ENCODE measurements at places on chromosomes 1 and 21.

DNA sequence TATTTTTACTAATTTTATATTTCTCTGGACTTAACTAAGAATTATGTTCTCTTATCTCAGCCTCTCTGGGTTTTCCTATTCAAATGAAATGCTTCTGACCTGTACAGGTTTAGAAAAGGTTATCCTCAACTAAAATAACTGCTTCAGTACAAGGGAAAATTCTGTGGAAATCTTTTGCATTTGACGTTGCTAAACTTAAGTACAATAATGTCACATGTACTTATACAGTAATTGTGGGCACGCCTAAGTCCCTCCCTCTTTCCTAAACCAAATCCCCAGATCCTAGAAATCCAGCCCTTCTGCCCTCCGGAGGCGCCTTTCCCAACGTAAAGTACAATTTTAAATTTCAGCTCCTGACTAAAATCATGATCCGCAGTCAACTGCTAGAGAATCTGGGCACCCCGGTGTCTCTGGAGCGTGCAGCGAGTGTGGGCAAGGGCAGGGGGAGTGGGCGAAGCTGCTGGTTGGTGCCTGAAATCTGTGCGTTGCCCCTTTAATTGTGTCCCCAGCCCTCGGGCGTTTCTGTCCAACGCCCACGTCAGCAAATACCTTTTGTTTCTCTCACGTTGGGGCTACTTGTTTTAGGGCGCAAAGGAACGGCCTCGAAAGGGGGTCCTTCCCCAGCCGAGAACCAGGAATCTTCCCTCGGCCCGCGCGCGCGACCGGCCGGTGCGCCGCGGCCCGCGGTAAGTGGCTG is at the start of gene ZBTB8A:
TSS of gene ZBTB8A (plus strand) at position 541 of the 697 bp plus-strand sequence. CDS start 53,505 bp downstream, outside the sequence.
- H3K27ac ChIP-seq = peak within 1 kb of the TSS; percentile 87
- peak within 1 kb of the TSS; percentile 61 for H3K4me3 ChIP-seq
- no peaks in the 10 kb centered on the region for H3K27me3 ChIP-seq
- no peaks in the 10 kb centered on the region for H3K36me3 ChIP-seq

GRCh38 chr21:42614811-42615351 is 38.5 kb upstream of the PDE9A start:
- DNase-seq = peak; percentile 4
- no peak overlapping the region for H3K27ac ChIP-seq
- no peaks in the 10 kb centered on the region for H3K4me1 ChIP-seq
- no peaks in the 10 kb centered on the region for H3K36me3 ChIP-seq
- no peaks in the 10 kb centered on the region for H3K27me3 ChIP-seq

- DNase-seq = no peak
- H3K36me3 ChIP-seq = no peaks in the 10 kb centered on the region
- H3K27me3 ChIP-seq = no peaks in the 10 kb centered on the region
- peaks cover 4% of the 10 kb centered on the region for H3K4me1 ChIP-seq
Measured at GRCh38 chr1:228903434-228904071, 168.3 kb downstream of the RHOU start.

- H3K27me3 ChIP-seq = no peaks in the 10 kb centered on the region
- H3K27ac ChIP-seq = no peak overlapping the region
- H3K36me3 ChIP-seq = no peaks in the 10 kb centered on the region
- DNase-seq = no peak
- H3K4me1 ChIP-seq = no peaks in the 10 kb centered on the region
Measured at GRCh38 chr1:108686614-108687313, 5.3 kb upstream of the PRPF38B start.

DNA sequence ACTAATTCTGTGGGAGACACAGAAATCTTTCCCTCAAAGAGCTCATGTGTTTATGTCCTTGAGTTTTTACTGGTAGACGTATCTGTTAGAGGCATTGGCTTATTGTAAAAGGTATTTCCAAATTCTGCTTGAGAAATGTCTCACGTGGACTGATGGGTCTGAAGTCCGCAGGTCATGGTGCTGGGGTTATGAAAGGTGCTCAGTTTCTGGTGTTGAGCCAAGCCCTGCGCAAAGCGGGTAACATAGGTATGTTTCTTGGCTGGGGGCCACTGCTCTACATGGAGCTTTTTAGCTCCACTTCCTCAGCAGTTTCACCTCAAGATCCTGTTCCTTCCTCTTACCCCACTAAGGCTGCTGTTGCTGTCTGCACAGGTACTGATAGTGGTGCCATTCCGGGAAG is 10.8 kb downstream of the UTP25 start:
- no peaks in the 10 kb centered on the region for H3K36me3 ChIP-seq
- H3K27ac ChIP-seq = no peak overlapping the region
- no peaks in the 10 kb centered on the region for H3K27me3 ChIP-seq
- no peak overlapping the region for H3K4me3 ChIP-seq

DNA sequence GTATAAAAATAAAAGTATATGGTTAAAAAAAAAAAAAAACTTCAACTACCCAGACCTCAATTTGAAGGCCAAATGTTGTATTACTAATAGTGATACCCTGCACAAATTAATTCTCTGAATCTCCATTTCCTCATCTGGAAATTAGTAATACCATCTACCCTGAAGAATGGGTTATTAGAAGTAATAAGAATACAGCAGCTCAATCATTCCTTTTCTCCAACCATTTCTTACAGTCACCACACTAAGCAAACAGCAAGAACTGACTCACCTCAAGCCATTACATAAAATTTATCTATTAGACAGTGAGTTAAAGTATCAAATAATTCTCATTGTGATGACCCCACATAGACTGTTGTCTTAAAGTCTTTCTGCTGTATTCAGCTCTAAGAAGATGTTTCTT is 39.6 kb downstream of the RERE start:
- H3K4me3 ChIP-seq = no peak overlapping the region
- no peak for DNase-seq
- H3K4me1 ChIP-seq = no peaks in the 10 kb centered on the region
- H3K27ac ChIP-seq = no peak overlapping the region

GRCh38 chr1:29415861-29416260 is 179.5 kb downstream of the PTPRU start:
- no peaks in the 10 kb centered on the region for H3K27me3 ChIP-seq
- DNase-seq = no peak
- no peaks in the 10 kb centered on the region for H3K4me1 ChIP-seq
- H3K4me3 ChIP-seq = no peak overlapping the region
- H3K36me3 ChIP-seq = no peaks in the 10 kb centered on the region
- no peak overlapping the region for H3K27ac ChIP-seq

- no peak overlapping the region for H3K27ac ChIP-seq
- no peaks in the 10 kb centered on the region for H3K27me3 ChIP-seq
- no peak overlapping the region for H3K4me3 ChIP-seq
- DNase-seq = no peak
- H3K36me3 ChIP-seq = no peaks in the 10 kb centered on the region
- no peaks in the 10 kb centered on the region for H3K4me1 ChIP-seq
Measured at GRCh38 chr1:167703557-167703956, 18.2 kb upstream of the MPZL1 start.

GRCh38 chr1:48070396-48070750 is 73.2 kb upstream of the TRABD2B start:
- no peaks in the 10 kb centered on the region for H3K4me1 ChIP-seq
- H3K27ac ChIP-seq = no peak overlapping the region
- no peak for DNase-seq
- H3K36me3 ChIP-seq = no peaks in the 10 kb centered on the region
- H3K4me3 ChIP-seq = no peak overlapping the region

DNA sequence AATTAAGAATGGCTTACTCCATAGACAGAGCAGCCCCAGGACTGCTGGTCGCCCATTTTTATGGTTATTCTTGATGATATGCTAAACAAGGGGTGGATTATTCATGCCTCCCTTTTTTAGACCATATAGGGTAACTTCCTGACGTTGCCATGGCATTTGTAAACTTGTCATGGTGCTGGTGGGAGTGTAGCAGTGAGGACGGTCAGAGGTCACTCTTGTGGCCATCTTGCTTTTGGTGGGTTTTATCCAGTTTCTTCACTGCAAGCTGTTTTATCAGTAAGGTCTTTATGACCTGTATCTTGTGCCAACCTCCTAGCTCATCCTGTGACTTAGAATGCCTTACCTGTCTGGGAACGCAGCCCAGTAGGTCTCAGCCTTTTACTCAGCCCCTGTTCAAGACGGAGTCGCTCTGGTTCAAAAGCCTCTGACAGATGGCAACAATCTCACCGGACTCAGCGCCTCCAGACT is 5.2 kb upstream of the AGPAT3 start:
- peak overlapping the region; percentile 8 for H3K27ac ChIP-seq
- no peaks in the 10 kb centered on the region for H3K36me3 ChIP-seq
- DNase-seq = no peak
- no peaks in the 10 kb centered on the region for H3K27me3 ChIP-seq
- no peaks in the 10 kb centered on the region for H3K4me1 ChIP-seq
- no peak overlapping the region for H3K4me3 ChIP-seq

GRCh38 chr1:89589515-89589914 is 43.4 kb upstream of the LRRC8C start:
- no peak for DNase-seq
- H3K36me3 ChIP-seq = no peaks in the 10 kb centered on the region
- no peak overlapping the region for H3K4me3 ChIP-seq
- H3K4me1 ChIP-seq = no peaks in the 10 kb centered on the region
- H3K27ac ChIP-seq = no peak overlapping the region

GRCh38 chr21:42012344-42012743 is 2.2 kb upstream of the ZBTB21 start:
- H3K27ac ChIP-seq = no peak overlapping the region
- no peaks in the 10 kb centered on the region for H3K27me3 ChIP-seq
- no peak for DNase-seq
- H3K4me1 ChIP-seq = peaks cover 3% of the 10 kb centered on the region

- H3K36me3 ChIP-seq = no peaks in the 10 kb centered on the region
- no peak overlapping the region for H3K4me3 ChIP-seq
- H3K27ac ChIP-seq = no peak overlapping the region
- H3K4me1 ChIP-seq = no peaks in the 10 kb centered on the region
- H3K27me3 ChIP-seq = no peaks in the 10 kb centered on the region
Measured at GRCh38 chr1:9721606-9722377, 70.3 kb downstream of the PIK3CD start.

GRCh38 chr1:153540394-153541361 is at the start of gene S100A5:
TSS of gene S100A5 (minus strand) at chr1:153540934. CDS start at chr1:153540191, 743 bp downstream.
- H3K36me3 ChIP-seq = no peaks in the 10 kb centered on the region
- DNase-seq = no peak
- peak within 1 kb of the TSS; percentile 27 for H3K27ac ChIP-seq
- H3K27me3 ChIP-seq = no peaks in the 10 kb centered on the region
- peaks cover 5% of the 10 kb centered on the region for H3K4me1 ChIP-seq
- no peak within 1 kb of the TSS for H3K4me3 ChIP-seq

DNA sequence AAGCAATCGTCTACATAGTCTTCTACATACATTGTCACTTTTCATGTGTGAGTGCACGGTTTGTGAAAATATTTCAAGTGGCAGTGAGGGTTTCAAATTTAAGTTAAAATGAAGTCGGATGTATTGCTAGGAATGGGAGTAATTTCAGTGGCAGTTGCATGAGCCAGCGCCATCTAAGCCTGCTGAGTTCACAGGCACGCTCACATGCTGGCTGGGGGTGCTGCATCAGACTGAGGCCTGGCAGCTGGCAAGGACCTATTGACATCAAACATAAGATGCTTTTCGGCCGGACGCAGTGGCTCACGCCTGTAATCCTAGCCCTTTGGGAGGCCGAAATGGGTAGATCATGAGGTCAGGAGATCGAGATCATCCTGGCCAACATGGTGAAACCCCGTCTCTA is 80.7 kb downstream of the UBE4B start:
- DNase-seq = no peak
- no peak overlapping the region for H3K27ac ChIP-seq
- H3K4me3 ChIP-seq = no peak overlapping the region
- no peaks in the 10 kb centered on the region for H3K4me1 ChIP-seq
- no peaks in the 10 kb centered on the region for H3K36me3 ChIP-seq

DNA sequence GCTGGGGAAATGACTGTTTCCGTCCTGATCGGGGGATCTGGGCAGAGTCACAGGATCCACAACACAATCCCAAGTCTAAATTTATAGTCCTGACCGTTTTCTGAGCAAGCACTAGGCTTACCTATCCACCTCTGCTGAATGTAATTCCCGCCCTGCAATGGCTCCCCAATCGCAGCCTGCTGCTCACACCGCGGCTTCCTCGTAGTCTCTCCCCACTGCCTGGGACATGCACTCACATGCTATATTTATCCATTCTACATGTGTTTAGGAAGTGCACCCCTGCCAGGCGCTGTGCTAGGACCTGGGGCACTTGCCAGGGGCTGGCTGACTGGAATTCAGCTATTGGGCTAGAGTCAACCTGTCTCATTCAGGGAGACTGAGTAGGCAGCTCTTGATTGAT is 246.6 kb upstream of the CSF3R start:
- H3K4me1 ChIP-seq = no peaks in the 10 kb centered on the region
- no peaks in the 10 kb centered on the region for H3K36me3 ChIP-seq
- H3K4me3 ChIP-seq = no peak overlapping the region
- no peak for DNase-seq
- H3K27ac ChIP-seq = no peak overlapping the region
- H3K27me3 ChIP-seq = no peaks in the 10 kb centered on the region

DNA sequence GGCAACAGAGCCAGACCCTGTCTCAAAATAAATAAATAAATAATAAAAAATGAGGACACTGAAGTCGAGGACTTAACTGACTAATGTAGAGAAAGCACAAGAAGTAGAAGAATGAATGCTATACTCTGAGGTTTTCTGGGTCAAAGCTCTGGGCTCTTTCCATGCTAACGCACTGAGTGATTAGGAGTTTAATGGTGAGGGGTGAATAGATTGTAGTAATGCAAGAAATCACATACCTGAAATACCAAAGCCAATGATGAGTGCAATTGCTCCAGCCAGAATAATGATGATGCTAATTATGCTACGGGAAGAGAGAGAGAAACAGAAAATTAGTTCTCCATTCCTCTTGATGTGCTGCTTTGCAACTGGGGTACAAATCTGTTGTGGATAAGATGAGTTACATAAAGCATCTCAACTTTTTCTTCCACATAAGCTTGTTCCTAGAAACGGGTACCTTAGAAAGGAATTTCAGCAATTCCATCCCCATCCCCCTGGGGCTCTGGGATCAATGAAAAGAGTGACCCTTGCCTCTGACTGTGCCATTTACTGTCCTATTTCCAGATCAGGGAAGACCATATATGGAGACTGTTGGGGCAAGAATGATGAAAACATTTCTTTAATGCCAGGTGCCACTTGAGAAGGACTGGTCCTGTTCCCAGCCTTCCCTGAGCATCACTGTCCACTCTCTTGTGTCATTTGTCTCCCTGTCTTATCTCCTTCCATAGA is 40.7 kb downstream of the VTCN1 start:
- no peaks in the 10 kb centered on the region for H3K27me3 ChIP-seq
- no peak overlapping the region for H3K4me3 ChIP-seq
- no peak overlapping the region for H3K27ac ChIP-seq
- H3K4me1 ChIP-seq = no peaks in the 10 kb centered on the region

- H3K27ac ChIP-seq = no peak overlapping the region
- H3K4me1 ChIP-seq = peaks cover 6% of the 10 kb centered on the region
- H3K36me3 ChIP-seq = no peaks in the 10 kb centered on the region
- no peaks in the 10 kb centered on the region for H3K27me3 ChIP-seq
- DNase-seq = no peak
- no peak overlapping the region for H3K4me3 ChIP-seq
Measured at GRCh38 chr1:39131940-39132339, 72.6 kb upstream of the MACF1 start.

DNA sequence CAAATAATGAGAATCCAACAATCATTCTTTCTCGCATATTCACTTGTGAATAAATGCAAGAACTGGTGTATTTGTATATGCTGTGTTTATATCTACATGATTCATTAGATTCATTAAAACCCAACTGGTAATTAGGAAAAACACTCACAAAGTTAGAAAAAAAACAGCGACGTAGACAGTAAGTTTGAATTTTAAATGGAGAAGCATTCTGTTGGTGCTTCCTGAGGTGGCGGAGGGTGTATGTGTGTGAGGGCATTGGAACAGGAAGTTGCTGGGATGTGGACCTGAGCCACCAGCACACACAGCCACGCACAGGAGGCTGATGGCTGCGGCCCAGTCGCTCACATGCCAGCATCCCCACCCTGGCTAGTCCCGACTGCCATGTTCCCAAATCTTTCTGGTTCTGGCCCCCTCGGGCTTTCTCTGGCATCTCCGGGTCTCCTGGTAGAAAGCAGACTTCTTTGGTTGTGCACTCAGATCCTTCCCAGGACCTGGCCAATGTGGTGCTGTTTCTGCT is 121.6 kb upstream of the IRF2BP2 start:
- DNase-seq = no peak
- H3K4me3 ChIP-seq = no peak overlapping the region
- H3K36me3 ChIP-seq = no peaks in the 10 kb centered on the region
- H3K4me1 ChIP-seq = peaks cover 6% of the 10 kb centered on the region

Measured in uterus (tissue), 4 donors.